ENCODE measurements at places on chromosomes 11 and 22. TPM values are rescaled to one million over a fixed set of nuclear protein-coding genes. Genes with fewer than 3 reads are reported as not detected.
A peak's percentile ranks its signal among the peaks of the same experiment; 100 is the strongest.

DNA sequence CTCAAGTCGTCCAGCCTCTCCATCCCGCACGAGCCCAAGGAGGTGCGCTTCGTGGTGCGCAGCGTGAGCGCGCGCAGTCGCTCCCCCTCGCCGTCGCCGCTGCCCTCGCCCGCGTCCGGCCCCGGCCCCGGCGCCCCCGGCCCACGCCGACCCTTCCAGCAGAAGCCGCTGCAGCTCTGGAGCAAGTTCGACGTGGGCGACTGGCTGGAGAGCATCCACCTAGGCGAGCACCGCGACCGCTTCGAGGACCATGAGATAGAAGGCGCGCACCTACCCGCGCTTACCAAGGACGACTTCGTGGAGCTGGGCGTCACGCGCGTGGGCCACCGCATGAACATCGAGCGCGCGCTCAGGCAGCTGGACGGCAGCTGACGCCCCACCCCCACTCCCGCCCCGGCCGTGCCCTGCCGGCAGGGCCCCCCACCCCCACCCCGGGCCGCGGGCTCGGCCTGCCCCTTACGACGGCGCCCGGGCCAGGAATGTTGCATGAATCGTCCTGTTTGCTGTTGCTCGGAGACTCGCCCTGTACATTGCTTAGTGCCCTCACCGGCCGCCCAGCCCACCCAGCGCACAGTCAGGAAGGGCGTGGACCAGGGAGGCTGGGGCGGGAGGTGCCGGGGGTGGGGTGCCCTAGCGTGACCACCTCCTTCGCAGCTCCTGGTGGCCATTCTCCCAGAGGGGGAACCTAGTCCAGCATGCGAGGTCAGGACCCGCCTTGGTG lies 6.9 kb upstream of the ACR start:
- no peak overlapping the region for H3K4me3 ChIP-seq
- peaks cover 33% of the 10 kb centered on the region for H3K36me3 ChIP-seq
- H3K27ac ChIP-seq = no peak overlapping the region
- H3K27me3 ChIP-seq = no peaks in the 10 kb centered on the region
- DNase-seq = peak; percentile 84
- peaks cover 18% of the 10 kb centered on the region for H3K4me1 ChIP-seq

DNA sequence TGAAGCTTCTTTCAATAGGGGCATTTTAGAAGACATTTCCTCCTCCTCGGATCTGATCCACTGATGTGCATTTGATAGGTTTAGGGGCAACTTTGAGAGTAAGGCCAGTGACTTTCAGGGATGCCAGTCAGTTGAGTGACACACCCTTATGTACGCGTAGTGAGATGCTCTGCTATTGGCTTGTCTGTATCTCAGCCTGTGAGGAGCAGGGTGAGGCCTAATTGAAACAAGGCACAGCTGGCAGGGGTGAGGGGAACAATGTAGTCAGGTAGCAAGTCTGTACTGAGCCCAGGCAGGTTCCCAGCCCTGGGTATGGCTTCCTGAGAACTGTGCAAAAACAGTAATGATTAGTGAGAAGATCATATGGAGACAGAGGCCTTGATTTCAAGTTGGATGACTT lies 61.5 kb downstream of the STIM1 start:
- H3K27ac ChIP-seq = no peak overlapping the region
- DNase-seq = no peak
- no peaks in the 10 kb centered on the region for H3K36me3 ChIP-seq

Gene MS4A14
- total RNA-seq = 4.0 TPM

- no peak overlapping the region for H3K4me3 ChIP-seq
- peaks cover 44% of the 10 kb centered on the region for H3K36me3 ChIP-seq
- no peak overlapping the region for H3K27ac ChIP-seq
- H3K27me3 ChIP-seq = no peaks in the 10 kb centered on the region
- DNase-seq = no peak
- peaks cover 48% of the 10 kb centered on the region for H3K4me1 ChIP-seq
Measured at GRCh38 chr11:46367916-46368267, 13.6 kb upstream of the MDK start.

- H3K36me3 ChIP-seq = peaks cover 52% of the 10 kb centered on the region
- peak overlapping the region; percentile 57 for H3K27ac ChIP-seq
- no peaks in the 10 kb centered on the region for H3K27me3 ChIP-seq
- no peak overlapping the region for H3K4me3 ChIP-seq
Measured at GRCh38 chr11:65446446-65447277, 24.1 kb downstream of the NEAT1 start.

Gene KRTAP5-8
- 0.44 TPM for total RNA-seq

Data from upper lobe of left lung (tissue), 6 donors.